ENCODE measurements at places on chromosomes 5 and 9. TPM values are rescaled to one million over a fixed set of nuclear protein-coding genes. Genes with fewer than 3 reads are reported as not detected.

DNA sequence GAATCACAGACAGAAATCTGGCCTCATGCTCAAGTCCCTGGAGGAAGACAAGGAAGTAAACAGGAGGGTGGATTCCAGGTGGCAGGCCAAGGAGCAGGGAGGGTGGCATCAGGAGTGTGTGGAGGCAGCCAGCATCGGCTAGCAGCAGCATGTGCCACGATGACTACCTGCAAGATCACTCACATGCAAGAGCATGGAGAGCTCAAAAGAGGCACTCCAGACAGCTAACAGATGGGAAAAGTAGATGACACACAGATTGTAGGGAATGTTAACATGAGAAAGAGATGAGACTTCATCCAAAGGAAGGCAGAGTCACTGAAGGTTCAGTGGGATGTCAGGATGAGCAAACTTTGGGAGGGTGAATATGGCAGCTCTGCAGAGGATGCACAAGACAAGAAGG lies 104.3 kb downstream of the SEMA5A start:
- no peak for DNase-seq

GRCh38 chr5:143427122-143427735 lies 23.7 kb upstream of the NR3C1 start:
- no peak for DNase-seq

Gene SPINK1
- 61.4 TPM for polyA plus RNA-seq

- DNase-seq, result no peak
These were observed 99.9 kb upstream of the BNC2 start for GRCh38 chr9:16970321-16970720.

Gene NLN
- 40.3 TPM for polyA plus RNA-seq

DNA sequence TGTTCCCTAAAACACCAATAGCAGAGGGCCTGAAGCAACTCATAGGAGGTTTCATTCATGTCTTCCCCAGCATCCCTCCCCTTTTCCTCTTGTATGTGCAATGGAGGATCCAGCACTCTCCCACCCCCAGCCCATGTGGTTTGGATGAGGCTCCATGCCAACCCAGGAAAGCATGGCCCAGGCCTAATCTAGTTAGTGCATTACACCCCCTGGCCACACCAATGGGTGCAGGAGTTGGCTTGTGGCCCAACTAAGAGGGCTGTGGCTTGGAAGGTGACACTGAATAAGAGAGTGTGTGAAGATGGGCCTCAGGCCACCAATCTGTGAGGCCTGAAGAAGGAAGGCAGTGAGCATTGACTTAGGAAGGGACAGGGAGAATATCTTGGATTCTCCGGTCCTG lies 70.8 kb upstream of the SMIM23 start:
- no peak for DNase-seq

DNA sequence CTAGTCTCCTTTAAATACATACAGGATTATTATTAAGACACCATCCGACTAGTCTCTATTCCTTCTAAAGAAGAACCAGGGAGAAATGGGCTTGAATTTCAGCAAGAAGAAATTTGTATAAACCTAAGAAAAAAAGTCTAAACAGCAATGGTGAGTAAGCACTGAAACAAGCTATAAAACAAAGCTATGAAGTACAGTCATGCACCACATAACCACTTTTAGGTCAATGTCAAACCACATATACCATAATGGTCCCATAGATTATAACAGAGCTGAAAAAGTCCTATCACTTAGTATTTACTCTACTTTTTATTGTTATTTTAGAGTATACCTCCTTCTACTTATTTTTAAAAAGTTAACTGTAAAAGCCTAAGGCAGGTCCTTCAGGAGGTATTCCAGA lies 102.0 kb upstream of the NFIB start:
- DNase-seq, result no peak

Gene TAF11L10
- polyA plus RNA-seq, result not detected

DNA sequence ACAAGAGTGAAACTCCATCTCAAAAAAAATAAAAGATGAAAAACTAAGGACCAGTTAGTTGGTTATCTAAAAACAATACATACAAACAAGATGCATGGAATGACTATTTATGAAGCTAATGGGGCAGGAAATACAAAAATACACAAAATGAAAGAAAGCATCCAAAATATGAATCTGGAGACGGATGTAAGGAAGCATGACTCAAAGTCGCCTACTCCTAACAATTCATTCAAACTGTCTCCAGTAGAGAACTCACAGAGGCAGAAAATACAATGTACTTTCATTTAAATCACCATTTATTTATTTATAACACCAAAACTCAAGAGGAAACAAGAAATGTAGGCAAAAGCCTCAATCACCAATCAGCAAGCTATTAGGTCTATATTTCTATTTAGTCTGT lies 68.4 kb downstream of the SCAI start:
- no peak for DNase-seq

GRCh38 chr9:79057576-79057975 lies 514.2 kb upstream of the TLE4 start:
- no peak for DNase-seq

- DNase-seq, result no peak
These were observed 213.3 kb upstream of the TUSC1 start for GRCh38 chr9:25891527-25891926.

DNA sequence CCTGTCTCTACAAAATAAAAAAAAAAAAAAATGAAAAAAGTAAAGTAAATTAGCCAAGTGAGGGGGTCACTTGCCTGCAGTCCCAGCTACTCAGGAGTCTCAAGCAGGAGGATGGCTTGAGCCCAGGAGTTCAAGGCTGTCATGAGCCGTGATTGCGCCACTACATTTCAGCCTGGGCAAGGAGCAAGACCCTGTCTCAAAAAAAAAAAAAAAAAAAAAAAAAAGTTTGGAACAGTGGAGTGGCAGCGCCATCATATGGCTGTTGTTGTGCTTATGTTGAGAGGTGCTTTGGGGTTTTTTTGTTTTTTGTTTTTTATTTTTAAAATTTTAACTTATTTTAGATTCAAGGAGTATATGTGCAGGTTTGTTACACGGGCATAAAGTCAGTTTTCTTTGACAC lies 3.6 kb downstream of the BRIX1 start:
- no peak for DNase-seq

DNA sequence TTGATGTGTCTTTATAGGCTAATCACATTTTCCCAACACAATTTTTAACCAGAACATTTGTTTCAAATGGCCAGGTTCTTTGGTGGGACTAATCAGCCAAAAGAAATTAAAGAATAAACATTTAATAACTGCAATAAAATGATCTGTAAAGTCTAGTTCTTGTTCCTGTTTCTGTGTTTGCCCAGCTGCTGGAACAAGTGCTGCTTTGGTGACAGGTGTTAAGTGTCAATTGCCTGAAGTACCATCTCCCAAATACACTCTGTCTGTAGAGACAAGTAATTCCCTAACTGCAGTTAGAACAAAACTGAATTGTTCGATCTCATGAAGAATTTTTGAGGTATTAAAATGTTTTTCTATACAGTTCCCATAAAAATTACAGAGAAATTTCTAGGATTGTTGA lies 402.3 kb upstream of the CHD1 start:
- DNase-seq, result no peak

DNA sequence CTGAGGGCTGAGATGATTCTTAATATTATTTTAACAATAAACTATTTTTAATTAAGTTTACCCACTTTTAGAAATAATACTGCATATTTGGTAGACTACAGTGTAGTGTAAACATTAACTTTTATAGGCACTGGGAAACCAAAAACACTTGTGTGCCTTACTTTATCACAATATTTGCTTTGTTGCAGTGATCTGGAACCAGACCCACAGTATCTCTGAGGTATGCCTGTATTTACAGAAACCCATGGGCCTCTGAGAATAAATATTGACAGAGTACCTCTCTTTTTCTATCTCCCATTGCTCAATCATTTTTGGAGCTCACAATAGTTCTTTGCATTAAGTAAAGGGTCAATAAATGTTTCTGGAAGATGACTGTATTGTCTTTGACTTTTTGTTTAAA lies 73.3 kb downstream of the SLCO4C1 start:
- DNase-seq, result no peak

DNA sequence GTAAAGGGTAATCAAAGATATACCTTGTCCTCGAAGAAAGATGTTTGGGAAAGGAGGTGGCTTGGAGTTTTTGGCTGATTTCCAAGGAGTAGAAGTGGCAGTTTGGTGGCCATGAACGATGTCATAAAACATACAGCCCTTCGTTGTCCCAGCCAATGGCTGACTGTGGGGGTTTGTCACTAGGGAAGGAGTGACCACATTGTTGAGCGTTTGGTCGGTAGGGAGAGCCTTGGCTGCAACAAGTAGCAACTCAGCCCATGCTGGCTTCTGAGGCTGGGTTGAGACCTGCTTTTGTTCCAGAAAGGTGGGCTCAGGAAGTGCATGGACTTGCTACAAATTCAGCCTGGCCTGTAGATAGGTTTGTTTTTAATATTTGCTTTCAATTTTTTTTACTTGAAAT lies 128.3 kb downstream of the BOD1 start:
- no peak for DNase-seq

Gene ARHGEF37
- 6.9 TPM for polyA plus RNA-seq

DNA sequence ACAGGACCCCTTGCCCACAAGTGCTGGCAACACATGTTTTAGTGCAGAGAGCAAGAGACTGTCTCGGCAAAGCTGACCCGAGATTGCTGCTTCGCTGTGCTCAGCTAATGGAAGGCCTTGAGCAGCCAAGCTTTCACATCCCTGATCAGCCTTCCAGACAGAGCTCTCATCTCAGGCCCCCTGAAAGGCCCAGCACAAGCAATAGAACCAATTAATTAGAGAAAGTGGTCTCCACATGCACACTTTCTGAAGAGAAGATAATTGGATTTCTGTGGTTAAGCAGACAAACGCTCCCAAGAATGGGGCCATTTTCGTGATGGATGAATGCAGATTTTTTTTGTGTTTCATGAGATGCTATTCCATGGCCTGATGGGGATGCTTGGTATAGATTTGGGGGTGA lies 174.9 kb downstream of the NSG2 start:
- no peak for DNase-seq

DNA sequence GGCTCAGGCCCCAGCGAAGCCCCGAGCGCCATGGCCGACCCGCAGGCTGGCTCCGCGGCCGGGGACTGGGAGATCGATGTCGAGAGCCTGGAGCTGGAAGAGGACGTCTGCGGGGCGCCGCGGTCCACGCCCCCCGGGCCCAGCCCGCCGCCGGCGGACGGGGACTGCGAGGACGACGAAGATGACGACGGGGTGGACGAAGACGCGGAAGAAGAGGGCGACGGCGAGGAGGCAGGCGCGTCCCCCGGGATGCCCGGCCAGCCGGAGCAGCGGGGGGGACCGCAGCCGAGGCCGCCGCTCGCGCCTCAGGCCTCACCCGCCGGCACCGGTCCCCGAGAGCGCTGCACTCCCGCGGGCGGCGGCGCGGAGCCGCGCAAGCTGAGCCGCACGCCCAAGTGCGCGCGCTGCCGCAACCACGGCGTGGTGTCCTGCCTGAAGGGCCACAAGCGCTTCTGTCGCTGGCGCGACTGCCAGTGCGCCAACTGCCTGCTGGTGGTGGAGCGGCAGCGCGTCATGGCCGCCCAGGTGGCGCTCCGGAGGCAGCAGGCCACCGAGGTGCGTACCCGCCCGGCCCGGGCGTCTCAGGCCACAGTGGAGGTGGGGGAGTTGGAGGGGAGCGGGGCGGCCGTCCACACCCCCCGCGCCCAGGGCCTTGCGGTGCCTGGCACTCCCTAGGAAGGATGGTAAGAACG lies 1.6 kb downstream of the DMRT2 start:
- DNase-seq, result no peak

Gene GHR
- 17.9 TPM for polyA plus RNA-seq

DNA sequence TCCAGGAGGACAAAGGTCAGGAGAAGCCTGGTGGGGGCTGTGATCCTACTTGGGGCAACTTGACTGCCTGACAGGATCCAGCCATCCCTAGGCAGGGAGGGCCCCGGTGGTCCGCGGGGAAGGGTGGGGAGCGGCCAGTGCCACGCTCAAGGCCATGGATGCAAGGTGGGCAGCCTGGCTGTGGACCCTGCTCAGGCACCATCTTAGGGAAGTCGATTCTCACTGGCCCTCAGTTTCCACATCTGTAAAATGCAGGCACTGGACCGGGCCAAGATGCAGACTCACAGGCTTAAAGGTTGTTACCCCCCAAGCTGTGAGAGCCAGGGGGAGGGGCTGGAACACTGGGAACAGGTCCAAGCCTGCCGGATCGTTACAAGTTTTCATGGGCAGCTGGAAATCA lies 8.7 kb upstream of the DOLPP1 start:
- DNase-seq, result no peak
